ENCODE measurements at places on chromosomes 4 and X. TPM values are rescaled to one million over a fixed set of nuclear protein-coding genes. Genes with fewer than 3 reads are reported as not detected.

The GABRG1 gene
- polyA plus RNA-seq, result 0.46 TPM

The XG gene
- 0.24 TPM for polyA plus RNA-seq

The BGN gene
- polyA plus RNA-seq, result 217 TPM

The SSX4B gene
- polyA plus RNA-seq, result not detected

The DUSP21 gene
- not detected for polyA plus RNA-seq

The FHIP1A gene
- 6.5 TPM for polyA plus RNA-seq

The SATL1 gene
- 0.67 TPM for polyA plus RNA-seq

The FDCSP gene
- 0.74 TPM for polyA plus RNA-seq

The RPGR gene
- 14.8 TPM for polyA plus RNA-seq

The BST1 gene
- 12.8 TPM for polyA plus RNA-seq

The MTNR1A gene
- polyA plus RNA-seq, result 1.4 TPM

The HSFX3 gene
- polyA plus RNA-seq, result 0.12 TPM

The UGT2B11 gene
- polyA plus RNA-seq, result 5.6 TPM

The BRS3 gene
- polyA plus RNA-seq, result 0.07 TPM

The GPRIN3 gene
- polyA plus RNA-seq, result 7.9 TPM

The CPLX1 gene
- polyA plus RNA-seq, result 3.3 TPM

The APLN gene
- 6.0 TPM for polyA plus RNA-seq

The KLKB1 gene
- polyA plus RNA-seq, result 1.5 TPM

The SLITRK4 gene
- 18.8 TPM for polyA plus RNA-seq

The F8A1 gene
- 15.5 TPM for polyA plus RNA-seq

The IL2 gene
- polyA plus RNA-seq, result not detected

The CTAG1A gene
- not detected for polyA plus RNA-seq

The ITGB1BP2 gene
- polyA plus RNA-seq, result 1.5 TPM

The RHOXF2B gene
- polyA plus RNA-seq, result 0.07 TPM

The SH3D19 gene
- 32.9 TPM for polyA plus RNA-seq

The CPXCR1 gene
- polyA plus RNA-seq, result not detected

The CFAP99 gene
- polyA plus RNA-seq, result 0.63 TPM

The MMRN1 gene
- polyA plus RNA-seq, result 3.0 TPM

The PAGE5 gene
- polyA plus RNA-seq, result not detected

The CCKAR gene
- polyA plus RNA-seq, result not detected

The CENPU gene
- polyA plus RNA-seq, result 43.0 TPM

The SYNPO2 gene
- polyA plus RNA-seq, result 21.2 TPM

The N4BP2 gene
- 22.7 TPM for polyA plus RNA-seq

The LIMCH1 gene
- polyA plus RNA-seq, result 139 TPM

The TRIM61 gene
- 3.6 TPM for polyA plus RNA-seq

The PROM1 gene
- 31.9 TPM for polyA plus RNA-seq

The NPNT gene
- 203 TPM for polyA plus RNA-seq

The DLG3 gene
- 37.1 TPM for polyA plus RNA-seq

The SYP gene
- polyA plus RNA-seq, result 1.5 TPM

The GAGE1 gene
- polyA plus RNA-seq, result not detected

The SLC6A14 gene
- 0.10 TPM for polyA plus RNA-seq

The SOWAHD gene
- 0.83 TPM for polyA plus RNA-seq

The KIAA1210 gene
- polyA plus RNA-seq, result 2.2 TPM

The CORIN gene
- 4.3 TPM for polyA plus RNA-seq

The HERC5 gene
- 6.3 TPM for polyA plus RNA-seq

The CT45A10 gene
- polyA plus RNA-seq, result not detected

The PDGFC gene
- polyA plus RNA-seq, result 66.2 TPM

Measured in right renal pelvis (tissue), 4 donors.